ENCODE measurements at places on chromosomes 13 and 19.
A peak's percentile ranks its signal among the peaks of the same experiment; 100 is the strongest.

DNA sequence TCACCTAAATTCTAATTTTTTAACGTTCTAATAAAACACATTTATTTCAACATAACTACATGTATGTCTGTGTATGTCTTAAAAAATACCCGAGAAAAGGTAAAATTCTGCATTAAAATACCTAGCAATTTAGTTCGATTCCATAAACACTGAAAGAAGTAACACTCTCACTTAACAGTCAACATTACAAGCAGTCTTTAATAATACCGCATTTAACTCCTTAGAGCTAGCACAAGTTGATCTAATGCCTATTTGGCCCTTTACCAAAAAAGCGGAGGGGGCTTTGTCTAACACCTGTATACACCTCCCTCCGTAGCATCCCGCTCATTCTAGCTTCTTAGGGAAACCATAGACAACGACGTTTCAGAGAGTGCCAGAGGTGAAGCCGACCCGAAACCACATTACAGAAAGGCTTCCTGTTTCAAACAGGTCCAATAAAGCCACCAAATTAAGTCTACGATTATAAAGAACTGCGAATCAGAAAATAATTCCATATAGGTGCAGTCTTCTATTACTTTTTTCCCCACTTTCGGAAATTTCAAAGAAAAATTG, 1.2 kb downstream of the SPART start:
- DNase-seq, result peak; percentile 13

DNA sequence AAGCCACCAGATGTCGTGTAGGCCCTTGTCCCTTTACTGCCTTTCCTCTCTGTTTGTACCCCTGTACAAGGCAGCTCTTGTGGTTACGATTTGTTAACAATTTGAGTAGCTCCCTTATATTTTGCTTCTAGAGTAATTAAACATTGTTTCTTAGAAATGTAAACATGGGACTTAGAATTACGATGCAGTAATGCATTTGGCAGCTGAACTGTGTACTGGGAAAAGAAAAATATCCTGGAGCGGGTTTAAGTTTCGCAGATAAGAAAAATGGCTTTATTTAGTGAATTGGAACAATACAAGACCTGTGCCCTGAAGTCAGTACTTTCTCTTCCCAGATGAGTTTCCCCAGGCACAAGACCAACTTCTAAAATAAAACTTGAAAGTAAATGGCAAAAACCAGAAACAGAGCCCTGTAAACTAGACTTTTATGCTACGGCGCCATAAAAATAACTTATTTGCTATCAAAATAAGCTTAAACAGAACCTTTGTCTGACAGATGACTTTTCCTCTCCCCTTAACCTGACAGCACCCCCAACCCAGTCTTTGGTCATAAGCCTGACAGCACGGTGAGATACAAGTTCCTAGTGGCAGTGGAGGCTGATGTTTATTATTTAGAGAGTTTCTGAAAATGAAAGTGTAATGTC, 63.0 kb downstream of the LRCH1 start:
- DNase-seq, result no peak

- no peak for DNase-seq
Observed at GRCh38 chr13:114048443-114048842, 74.6 kb upstream of the C13orf46 start.

DNA sequence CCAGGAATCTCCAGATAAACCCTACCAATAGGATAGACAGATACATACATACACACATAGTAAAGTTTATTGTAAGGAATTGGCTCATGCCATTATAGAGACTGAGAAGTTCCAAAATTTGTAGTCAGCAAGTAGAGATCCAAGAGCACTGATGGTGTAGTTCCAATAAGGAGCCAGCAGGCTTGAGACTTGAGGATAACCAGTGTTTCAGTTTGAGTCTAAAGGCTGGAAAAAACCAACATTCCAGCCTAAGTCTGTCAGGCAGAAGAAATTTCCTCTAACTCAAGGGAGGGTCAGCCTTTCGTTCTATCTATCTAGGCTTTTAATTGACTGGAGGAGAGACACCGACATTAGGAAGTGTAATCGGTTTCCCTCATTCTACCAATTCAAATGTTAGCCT, 110.2 kb upstream of the TSHZ3 start:
- DNase-seq, result no peak

DNA sequence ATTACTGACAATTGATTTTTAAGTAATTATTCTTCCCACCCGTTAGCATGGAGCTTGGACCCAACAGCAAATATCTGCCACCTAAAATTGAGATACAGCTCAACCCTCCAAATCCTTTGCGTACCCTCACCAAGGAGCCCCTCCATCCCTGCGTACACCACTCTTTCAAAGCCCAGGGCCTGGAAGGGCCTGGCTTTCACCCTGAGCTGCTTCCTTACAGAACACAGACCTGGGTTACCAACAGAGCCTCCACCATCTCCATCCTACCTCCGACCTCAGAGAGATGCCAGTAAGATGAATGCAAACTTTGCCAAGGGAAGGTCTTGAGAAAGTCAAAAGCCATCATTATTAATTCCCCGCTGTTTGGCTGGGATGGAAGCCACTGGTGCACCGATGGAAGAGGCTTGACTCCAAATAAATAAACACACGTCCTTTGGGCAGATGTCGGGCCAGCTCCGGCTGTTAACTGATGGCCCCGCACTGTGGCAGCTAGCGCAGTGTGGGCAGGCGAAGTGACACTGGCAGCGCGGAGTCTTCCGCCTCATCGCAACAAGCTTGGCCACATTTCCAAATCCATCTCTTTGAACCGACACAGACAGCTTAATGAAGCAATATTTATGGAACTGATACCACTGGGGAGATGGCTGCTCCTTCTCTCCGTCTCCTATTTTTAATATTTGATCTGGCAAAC, 150.2 kb upstream of the VSTM2B start:
- DNase-seq, result no peak

DNA sequence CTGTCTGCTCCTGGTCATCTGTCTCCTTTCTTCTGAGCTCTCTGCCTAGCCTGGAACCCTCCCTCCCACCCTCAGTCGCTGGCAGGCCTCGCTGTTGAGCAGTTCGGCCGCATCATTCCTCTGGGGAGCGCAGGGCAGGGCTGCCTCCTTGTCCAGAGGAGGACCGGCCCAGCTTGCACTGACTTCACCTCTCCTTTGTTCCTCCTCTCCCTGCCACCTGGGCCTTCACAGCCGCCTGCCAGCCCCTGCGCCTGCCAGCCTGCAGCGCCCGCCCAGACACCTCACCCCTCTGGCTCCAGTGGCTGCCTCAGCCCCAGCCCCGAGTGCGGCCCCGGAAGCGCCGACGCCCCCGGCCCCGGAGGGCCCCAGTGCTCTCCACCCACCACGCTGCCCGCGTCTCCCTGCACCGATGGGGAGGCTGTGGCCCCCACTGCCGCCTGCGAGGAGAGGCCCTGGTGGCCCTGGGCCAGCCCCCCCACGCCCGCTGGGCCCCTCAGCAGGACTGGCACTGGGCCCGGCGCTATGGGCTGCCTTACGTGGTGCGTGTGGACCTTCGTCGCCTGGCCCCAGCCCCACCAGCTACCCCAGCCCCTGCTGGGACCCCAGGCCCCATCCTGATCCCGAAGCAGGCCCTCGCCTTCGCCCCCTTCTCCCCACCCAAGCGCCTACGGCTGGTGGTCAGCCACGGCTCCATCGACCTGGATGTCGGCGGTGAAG, 7.2 kb downstream of the KMT5C start:
- DNase-seq, result no peak
